ENCODE measurements at places on chromosomes 4 and X.
A peak's percentile ranks its signal among the peaks of the same experiment; 100 is the strongest.

- no peak for DNase-seq
Observed at GRCh38 chr4:107183155-107183774, 147.2 kb upstream of the DKK2 start.

- no peak for DNase-seq
Observed at GRCh38 chr4:44522761-44523445, 74.3 kb upstream of the KCTD8 start.

DNA sequence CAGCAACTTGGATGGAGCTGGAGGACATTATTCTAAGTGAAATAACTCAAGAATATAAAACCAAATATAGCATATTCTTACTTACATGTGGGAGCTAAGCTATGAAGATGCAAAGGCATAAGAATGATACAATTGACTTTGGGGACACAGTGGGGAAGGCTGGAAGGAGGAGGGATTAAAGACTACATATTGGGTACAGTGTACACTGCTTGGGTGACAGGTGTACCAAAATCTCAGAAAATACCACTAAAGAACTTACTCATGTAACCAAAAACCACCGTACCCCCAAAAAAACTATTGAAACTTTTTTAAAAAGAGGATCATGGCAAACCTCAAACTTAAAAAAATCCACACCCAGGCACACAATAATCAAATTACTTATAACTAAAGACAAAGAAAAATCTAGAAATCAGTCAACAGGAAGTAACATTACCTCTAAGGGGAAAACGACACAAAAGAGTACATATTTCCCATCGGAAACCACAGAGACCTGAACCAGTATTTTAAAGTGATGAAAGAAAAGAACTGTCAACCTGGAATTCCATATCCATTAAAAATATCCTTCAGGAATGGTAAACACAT, 241.8 kb downstream of the PRDM5 start:
- no peak for DNase-seq

GRCh38 chr4:54764476-54764875, 106.7 kb downstream of the KIT start:
- no peak for DNase-seq

DNA sequence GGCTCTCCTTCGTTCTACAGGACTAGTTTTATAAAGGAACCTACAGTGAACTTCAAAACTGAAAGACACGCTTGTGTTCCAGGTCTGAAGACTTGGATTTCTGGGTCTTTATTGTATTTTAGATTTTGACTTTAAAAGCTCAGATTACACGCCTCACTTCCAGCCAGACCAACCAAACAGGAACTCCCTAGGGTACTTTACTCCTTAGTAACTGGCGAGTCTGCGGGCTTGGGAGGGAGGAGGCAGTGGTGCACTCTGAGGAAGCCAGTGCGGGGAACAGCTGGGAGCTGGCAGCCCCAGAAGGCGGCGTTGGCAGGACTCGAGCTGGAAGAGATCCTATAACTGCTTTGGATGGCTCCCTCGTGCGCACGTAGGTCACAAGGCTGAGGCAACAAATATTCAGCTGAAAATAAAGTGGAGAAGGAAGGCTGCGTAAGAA, 391 bp upstream of the PHKA1 start:
- peak; percentile 17 for DNase-seq

GRCh38 chr4:79673377-79673776, 265.3 kb upstream of the GK2 start:
- DNase-seq: no peak

Data from NCI-H1417 treated with DMSO at 0.1 percent for 48 hours (cell line).